ENCODE measurements at places on chromosomes 7 and 10. TPM values are rescaled to one million over a fixed set of nuclear protein-coding genes. Genes with fewer than 3 reads are reported as not detected.

GRCh38 chr7:91165006-91165845, 99.0 kb upstream of the FZD1 start:
- H3K36me3 ChIP-seq = no peaks in the 10 kb centered on the region
- no peak for DNase-seq
- H3K4me3 ChIP-seq = no peak overlapping the region
- H3K4me1 ChIP-seq = no peaks in the 10 kb centered on the region

DNA sequence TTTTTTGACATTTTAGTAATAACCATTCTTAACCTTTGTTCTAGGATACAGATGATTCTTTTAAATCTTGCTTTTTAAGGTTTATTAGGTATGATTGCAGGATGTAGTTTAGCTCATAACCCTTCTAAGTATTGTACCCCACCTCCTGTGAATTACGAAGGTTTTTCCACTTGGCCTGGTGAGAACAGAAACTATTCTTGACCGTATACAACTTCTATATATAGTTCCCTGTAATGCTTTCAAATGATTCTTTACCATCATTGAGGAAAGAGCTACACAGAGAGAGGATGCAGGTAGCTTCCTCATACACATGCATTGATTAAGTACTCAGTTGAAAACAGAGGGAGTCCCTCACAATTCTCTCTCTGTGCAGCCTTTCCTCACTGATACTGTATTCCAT, 86.3 kb downstream of the PALS2 start:
- H3K4me3 ChIP-seq = no peak overlapping the region
- H3K27me3 ChIP-seq = no peaks in the 10 kb centered on the region
- no peaks in the 10 kb centered on the region for H3K4me1 ChIP-seq

Gene CPEB3
- total RNA-seq = 3.4 TPM

- no peak overlapping the region for H3K27ac ChIP-seq
- H3K36me3 ChIP-seq = no peaks in the 10 kb centered on the region
- DNase-seq = no peak
- no peaks in the 10 kb centered on the region for H3K4me1 ChIP-seq
These were observed 237.7 kb upstream of the LRRN3 start for GRCh38 chr7:110853263-110853662.

DNA sequence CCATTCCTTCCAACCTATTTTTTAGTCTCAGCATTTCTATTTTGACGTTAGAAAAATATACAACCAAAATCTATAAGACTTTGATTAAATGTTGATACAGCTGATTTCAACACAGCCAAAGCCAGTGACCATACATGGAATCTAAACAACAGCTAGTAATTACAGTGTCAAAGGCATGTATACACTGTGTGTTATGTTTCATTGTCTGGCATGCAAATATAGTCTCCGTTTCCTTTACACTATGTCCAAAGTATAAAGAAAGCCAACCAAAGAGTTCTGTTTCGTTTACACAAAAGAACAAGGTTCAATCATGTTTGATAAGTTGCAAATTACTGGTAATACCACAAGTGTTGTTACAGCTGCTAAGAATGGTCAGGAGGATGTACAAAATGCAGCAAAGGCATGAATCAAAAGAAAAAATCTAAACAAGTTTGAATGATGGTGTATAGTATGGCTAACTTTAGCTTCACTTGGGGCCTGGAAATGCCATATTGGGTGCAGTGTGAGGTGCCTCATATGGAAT, 268.3 kb upstream of the FERD3L start:
- no peaks in the 10 kb centered on the region for H3K27me3 ChIP-seq
- H3K36me3 ChIP-seq = no peaks in the 10 kb centered on the region

Gene PPP1R3C
- 0.19 TPM for total RNA-seq

DNA sequence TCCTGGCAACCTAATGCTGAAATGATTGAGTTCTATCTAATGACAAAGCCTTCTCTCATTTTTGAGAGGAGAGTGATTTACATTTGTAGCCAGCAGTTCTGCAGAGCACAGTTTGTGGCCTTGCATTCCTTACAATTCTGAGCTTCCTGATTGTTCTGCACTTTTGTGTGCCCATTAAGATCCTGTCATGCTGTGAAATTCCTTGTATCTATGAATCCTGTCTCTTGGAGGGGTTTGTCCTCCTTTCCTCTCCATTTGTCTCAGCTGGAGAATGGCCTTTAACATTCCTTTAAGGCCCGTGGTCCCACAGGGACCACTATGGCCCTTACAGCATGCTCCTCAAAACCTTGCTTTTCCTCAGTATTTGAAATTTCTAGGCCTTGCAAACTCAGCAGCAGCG, 10.4 kb downstream of the KLHL7 start:
- DNase-seq = no peak
- H3K27ac ChIP-seq = no peak overlapping the region
- no peaks in the 10 kb centered on the region for H3K27me3 ChIP-seq
- H3K36me3 ChIP-seq = no peaks in the 10 kb centered on the region
- H3K4me1 ChIP-seq = no peaks in the 10 kb centered on the region

DNA sequence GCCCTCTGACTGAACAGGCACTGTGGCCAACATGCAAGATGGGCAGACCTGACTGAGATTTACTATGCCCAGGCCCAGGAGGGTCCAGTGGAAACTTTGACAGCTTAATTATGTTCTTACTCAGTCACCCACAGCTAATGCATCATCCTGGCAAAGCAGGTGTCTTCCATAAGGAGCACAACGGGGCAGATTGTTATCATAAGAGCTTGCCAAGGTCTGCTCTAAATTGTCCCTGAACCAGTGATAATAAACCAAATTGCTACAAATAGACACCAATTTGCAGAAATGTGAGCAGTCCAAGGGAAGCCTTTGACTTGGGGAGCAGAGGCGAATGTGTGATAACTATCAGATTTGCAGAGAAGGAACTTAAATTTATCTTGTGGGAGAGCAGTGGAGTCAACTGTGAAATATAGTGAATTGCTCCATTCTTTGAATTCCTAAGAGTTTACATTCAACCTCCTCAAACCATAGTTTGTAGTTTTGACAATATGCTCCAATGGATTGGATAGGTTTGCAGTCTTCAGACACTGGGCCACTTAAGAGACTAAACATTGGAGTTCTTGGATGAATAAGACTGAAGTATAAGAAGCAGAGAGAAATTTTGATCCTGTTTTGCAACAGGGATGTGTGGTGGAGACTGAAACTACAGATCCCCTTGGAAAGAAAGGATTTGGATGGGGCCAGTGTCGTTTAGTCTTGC, 494.7 kb downstream of the CCSER2 start:
- no peak overlapping the region for H3K4me3 ChIP-seq
- DNase-seq = no peak
- H3K4me1 ChIP-seq = no peaks in the 10 kb centered on the region

- no peaks in the 10 kb centered on the region for H3K4me1 ChIP-seq
- no peak overlapping the region for H3K4me3 ChIP-seq
- H3K36me3 ChIP-seq = no peaks in the 10 kb centered on the region
- peaks cover 46% of the 10 kb centered on the region for H3K27me3 ChIP-seq
- no peak overlapping the region for H3K27ac ChIP-seq
These were observed 26.5 kb downstream of the ADGRA1 start for GRCh38 chr10:133114251-133114650.

GRCh38 chr7:65269150-65269856, 104.4 kb upstream of the ZNF92 start:
- no peak for DNase-seq
- peak overlapping the region; percentile 64 for H3K4me3 ChIP-seq
- no peaks in the 10 kb centered on the region for H3K4me1 ChIP-seq
- no peak overlapping the region for H3K27ac ChIP-seq
- no peaks in the 10 kb centered on the region for H3K36me3 ChIP-seq

Gene CARD11
- total RNA-seq = 132 TPM

- no peak overlapping the region for H3K4me3 ChIP-seq
- no peak for DNase-seq
- no peaks in the 10 kb centered on the region for H3K27me3 ChIP-seq
- H3K36me3 ChIP-seq = no peaks in the 10 kb centered on the region
- no peaks in the 10 kb centered on the region for H3K4me1 ChIP-seq
- H3K27ac ChIP-seq = no peak overlapping the region
These were observed 357.4 kb upstream of the TMEM229A start for GRCh38 chr7:124390301-124390700.

DNA sequence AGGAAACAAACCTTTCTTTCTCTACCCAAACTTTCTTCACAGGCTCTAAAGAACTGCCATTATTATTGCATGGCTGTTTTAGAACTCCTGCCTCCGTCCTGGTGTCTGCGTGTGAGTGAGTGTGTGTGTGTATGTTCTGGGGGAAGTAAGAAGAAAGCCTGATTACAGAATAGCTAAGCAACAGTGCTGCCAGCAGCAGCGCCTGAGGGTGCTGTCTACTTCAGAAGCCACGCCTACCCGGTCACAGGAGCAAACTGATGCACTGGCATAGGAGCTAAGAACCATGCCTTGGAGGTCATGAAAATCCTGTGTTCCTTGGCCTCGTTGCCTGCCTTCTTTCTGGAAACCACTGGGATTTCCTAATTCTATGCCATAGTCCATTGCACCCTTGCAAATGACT, 25.2 kb downstream of the LIPK start:
- H3K27me3 ChIP-seq = no peaks in the 10 kb centered on the region
- no peaks in the 10 kb centered on the region for H3K36me3 ChIP-seq
- no peak overlapping the region for H3K27ac ChIP-seq
- H3K4me1 ChIP-seq = no peaks in the 10 kb centered on the region

DNA sequence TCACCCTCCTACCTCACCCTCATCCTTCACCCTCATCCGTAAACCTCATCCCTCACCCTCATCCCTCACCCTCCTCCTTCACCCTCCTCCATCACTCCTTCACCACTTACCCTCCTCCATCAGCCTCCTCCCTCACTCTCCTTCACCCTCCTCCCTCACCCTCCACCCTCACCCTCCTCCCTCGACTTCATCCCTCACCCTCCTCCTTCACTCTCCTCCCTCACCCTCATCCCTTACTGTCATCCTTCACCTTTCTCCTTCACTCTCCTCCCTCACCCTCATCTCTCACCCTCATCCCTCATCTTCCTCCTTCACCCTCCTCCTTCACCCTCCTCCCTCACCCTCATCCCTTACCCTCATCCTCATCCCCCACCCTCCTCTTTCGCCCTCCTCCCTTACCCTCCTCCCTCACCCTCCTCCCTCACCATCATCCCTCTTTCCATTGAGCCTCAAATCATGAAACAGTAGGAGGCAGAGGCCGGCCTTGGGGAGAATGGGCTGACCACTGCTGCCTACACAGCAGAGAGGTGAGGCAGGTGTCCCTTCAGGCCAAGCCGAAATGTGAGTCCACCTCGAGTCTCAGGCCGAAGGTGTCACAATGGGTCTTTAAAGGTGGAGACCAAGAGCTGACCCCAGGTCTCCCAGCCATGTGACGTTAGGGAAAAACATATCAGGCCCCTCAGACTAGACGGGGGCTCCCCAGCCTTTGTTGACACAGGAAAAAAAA, 53.0 kb downstream of the PDGFA start:
- no peak for DNase-seq
- H3K4me1 ChIP-seq = peaks cover 13% of the 10 kb centered on the region

GRCh38 chr10:116850058-116850611, 836 bp downstream of the ENO4 start:
- H3K4me1 ChIP-seq = no peaks in the 10 kb centered on the region
- no peak for DNase-seq
- H3K27ac ChIP-seq = no peak overlapping the region
- no peaks in the 10 kb centered on the region for H3K27me3 ChIP-seq

DNA sequence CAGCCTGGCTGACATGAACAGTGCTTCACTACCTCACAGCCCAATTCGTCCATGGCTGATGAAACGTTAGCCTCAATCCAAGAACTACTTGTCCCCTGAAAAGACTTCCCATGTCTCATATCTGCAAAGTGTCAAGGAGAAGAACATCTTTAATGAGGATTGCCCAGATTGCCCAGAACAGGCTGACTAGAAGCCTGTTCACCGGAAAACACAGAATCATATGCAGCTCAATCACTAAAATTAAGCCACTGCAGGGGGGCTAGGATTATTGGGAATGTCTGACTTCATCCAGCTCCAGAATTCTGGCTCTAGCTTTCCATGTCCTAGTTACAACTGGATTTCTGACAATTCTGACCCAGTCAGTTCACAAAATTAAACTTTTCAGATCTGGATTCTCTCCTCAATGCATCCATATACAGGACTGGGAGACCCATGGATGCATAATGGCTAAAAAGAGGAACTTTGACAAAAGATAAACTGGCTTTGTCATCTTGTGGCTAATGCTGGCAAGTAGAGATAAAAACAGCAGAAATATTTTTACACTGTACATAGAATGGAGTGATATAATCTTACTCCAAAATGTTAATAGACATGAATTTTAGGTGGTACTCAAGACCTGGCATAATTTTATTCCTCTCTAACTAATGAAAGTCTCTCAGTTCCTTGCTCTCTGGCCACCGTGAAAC, 467.0 kb upstream of the POT1 start:
- no peak for DNase-seq
- no peak overlapping the region for H3K4me3 ChIP-seq
- no peaks in the 10 kb centered on the region for H3K27me3 ChIP-seq
- no peaks in the 10 kb centered on the region for H3K36me3 ChIP-seq

DNA sequence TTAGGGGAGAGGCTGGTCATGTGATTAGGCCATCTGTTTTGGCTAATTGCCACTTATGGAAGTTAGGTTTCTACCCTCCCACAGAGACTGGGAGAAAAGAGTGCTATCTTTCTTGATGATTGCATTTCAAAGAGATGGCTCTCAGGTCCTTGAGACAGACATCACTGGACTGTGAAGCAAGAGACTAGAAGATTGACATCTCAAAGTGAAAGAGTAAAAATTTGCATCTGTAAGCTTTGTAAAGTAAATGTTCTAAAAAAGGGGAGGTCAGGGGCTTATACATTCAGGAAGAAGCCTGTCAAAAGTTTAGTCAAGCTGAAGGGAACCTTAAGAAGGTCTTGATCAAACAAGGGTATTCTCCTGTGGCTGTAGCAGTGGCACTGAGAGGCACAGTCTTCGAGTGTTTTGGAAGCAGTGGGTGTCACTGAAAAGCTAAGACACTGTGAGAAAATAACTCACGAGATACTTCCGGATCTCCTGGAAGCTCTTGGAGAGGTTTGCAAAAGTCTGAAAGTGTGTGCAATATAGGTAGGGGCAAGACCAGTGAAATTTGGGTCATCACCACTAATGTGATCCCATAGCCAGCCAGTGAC, 342.1 kb downstream of the PHF14 start:
- H3K27me3 ChIP-seq = no peaks in the 10 kb centered on the region
- no peaks in the 10 kb centered on the region for H3K4me1 ChIP-seq
- no peak for DNase-seq
- H3K4me3 ChIP-seq = no peak overlapping the region
- H3K27ac ChIP-seq = no peak overlapping the region

Gene FEZF1
- not detected for total RNA-seq

DNA sequence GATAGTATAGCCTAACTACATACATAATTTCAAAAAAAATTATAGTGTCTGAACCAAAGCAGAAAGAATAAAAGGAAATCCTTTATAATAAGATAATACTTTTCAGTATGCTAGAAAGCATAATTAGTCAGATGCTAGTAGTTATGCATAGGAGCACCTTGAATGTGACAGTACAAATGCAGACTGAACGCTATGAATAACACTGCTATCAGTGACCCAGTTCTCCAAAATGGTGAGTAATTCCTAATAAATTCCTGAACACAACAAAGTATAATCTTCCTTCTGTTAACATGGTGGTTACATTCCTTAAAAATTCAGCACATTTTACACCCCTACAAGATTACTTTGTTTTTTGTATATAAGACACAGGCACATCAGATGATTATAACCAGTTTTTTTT, 1.2 kb upstream of the CHPF2 start:
- peaks cover 21% of the 10 kb centered on the region for H3K36me3 ChIP-seq
- H3K4me1 ChIP-seq = peaks cover 10% of the 10 kb centered on the region
- H3K27ac ChIP-seq = no peak overlapping the region
- no peaks in the 10 kb centered on the region for H3K27me3 ChIP-seq
- DNase-seq = no peak

Data from T-cell (primary cell).